ENCODE measurements at places on chromosomes 11 and 22.
A peak's percentile ranks its signal among the peaks of the same experiment; 100 is the strongest.

DNA sequence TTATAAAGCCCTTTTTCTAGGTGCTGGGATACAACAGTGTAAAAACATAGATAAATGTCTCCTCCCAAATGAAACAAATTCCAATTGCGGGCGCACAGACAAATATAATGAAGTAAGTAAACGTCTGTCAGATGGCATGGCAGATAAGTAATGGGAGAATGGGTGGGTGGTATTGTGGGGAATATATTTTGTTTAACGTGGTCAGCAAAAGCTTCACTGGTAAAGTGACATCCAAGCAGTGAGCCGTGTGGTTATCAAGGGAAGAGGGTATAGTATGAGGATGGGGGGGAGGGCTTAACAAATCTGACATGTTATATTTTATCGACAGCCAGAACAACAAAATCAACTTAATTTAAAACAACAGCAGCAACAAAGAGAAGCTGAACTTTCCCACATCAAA, 1.2 kb downstream of the SVIP start:
- DNase-seq = no peak

- DNase-seq = peak; percentile 7
These were observed 30.8 kb upstream of the EXPH5 start for GRCh38 chr11:108624196-108624925.

DNA sequence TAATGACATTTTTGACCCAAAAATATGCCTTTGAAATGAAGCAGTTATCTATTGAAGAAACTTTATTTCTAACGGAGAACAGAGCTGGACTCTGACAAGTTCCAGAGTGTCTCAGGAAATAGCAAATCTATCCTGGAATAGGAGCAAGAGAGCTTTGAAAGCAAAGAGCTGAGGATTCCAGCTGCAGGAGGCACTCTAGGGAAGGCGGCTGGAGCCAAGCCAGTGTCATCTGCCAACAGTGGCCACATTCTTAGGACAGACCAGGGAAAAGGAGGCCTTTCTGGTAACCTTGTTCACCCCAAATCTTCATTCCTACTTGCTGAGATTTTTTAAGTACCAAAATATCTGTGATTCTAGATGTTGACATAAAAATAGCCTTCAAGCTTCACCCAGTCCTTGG, 493.5 kb upstream of the B3GAT1 start:
- no peak for DNase-seq

GRCh38 chr11:102604875-102605274, 20.3 kb downstream of the MMP20 start:
- DNase-seq = no peak

GRCh38 chr11:20131788-20132666, 28.2 kb downstream of the DBX1 start:
- DNase-seq = peak; percentile 51

GRCh38 chr11:82969811-82970210, 68.3 kb downstream of the DDIAS start:
- DNase-seq = no peak

DNA sequence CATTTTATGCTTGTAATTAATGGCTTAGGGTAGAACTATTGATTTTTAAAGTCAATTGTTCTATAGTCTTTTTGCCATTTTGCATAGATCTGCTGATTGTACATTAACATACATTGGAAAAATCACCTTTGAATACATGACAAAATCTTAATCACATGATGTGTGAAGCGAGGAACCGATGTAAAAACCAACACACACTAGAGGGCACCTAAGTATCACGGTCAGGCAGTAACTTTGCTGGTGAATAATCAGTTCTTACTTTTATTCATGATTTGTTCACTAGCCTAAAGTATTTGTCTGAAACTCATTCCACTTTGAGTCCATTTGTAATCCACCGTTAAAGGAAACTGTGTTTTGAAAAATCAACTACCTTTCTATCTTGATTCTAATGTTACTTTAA, 28.2 kb downstream of the JHY start:
- DNase-seq = peak; percentile 7

DNA sequence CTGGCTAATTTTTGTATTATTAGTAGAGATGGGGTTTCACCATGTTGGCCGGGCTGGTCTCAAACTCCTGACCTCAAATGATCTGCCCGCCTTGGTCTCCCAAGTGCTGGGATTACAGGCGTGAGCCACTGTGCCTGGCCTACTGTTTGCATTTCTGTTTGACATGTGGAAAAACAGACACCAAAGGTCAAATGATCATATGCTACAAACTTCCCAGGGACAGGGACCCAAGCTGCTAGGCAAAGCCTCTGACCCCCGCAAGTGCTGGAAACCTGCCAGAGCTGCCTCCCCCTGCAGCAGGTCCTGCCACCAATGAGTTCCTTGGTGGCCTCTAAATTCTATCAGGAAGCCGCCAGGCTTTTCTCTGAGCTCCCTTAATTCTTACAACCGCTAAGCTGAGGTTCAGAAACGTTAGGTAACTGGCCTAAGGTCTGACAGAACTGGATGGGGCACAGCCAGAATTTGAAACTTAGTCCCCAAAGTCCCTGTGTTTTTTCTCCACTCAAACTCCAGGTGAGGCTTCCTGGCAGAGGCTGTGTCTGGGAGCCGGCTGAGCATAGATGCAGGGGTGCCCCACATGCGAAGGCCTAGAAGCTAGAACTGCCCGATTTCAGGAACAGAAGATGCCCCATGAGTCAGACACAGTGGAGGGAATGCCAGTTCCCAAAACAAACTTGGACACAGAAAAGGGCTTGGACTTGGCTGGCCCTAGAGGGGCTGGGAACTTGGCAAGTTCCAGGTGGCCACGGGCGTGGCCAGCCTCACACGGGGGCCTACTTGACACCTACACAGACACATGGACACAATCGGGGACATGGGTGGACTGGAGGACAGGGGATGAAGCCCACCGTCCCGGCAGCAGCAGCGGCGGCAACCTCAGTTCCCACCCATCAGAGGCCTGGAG, 7.4 kb downstream of the CSNK1E start:
- DNase-seq = no peak

DNA sequence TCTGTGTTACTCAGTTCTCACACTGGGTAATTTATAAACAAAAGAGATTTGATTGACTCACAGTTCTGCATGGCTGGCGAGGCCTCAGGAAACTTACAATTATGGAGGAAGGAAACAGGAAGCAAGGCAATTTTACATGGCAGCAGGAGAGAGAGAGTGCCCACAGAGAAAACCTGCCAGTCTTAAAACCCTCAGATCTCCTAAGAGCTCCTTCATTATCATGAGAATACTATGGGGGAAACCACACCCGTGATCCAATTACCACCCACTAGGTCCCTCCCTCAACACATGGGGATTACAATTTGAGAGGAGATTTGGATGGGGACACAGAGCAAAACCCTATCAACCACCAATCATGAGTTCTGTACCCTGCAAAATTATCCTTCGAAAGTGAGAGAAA, 1180.8 kb downstream of the JRKL start:
- DNase-seq = no peak

- no peak for DNase-seq
These were observed 7.4 kb upstream of the DGKZ start for GRCh38 chr11:46339816-46340215.

DNA sequence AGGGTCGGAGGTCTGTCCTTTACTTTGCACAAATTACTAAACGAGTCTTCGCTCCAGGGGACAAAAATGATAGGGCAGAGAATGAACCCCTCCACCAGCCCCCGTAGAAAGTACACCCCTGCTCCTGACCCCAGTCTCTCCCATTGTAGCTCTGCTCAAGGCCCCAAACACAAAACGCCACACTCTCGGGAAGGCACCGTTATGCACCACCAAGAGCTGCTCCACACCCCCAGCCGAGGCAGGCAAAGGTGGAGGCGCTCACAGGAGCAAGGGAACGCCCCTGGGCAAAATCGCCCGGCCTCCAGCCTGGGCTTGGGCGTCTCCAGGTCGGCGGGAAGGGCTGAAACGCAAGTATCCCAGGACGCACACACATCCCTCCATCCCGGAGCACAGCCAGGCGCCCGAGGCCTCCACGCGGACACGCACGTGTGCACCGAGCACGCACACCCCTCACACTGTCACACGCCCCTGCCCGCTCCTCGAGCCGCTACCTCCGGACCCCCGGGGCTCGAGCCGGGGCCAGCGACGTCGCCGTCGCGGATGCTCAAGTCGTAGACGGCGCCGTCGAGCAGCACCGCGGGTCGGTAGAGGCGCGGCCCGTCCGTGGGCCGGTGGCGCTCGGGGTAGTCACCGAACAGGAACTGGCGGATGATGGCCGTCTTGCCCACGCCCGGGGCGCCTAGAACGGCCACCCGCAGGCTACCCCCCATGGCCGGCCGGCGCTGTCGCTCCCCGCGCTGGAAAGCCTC, 786 bp downstream of the RASL10A start:
- DNase-seq = no peak

DNA sequence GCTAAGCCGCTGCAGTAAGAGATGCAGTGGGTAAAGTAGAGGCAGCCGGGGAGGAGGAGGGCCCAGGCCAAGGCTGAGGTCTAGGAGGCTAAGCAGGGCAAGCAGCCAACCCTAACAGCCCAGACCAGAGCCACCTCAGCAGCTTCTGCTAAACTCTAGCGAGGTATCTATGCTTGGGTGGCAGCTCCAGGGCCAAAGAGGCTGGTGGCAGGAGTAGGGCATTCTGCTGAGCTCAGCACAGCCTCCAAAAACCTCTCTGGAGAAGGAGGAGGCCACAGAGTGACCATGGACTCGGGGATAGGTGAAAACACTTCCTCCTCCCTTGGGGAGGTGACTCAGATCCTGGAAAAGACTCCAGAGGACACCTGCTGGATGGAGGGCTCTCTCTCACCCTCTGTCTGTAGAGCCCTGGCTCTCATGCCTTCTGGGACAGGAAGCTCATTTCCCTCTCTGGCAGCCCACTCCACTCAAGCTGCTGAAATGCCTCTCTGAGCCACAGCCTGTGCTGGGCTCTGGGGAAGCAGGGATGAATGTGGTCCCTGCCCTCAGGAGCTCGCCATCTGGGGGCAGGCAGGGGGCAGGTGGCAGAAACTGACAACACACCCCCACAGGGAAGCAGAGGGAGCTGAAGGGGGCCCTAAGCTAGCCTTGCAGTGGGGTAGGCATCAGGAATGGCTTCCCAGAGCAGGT, 16.5 kb upstream of the TPBGL start:
- no peak for DNase-seq

- no peak for DNase-seq
These were observed 34.1 kb downstream of the SNX19 start for GRCh38 chr11:130882138-130882551.

DNA sequence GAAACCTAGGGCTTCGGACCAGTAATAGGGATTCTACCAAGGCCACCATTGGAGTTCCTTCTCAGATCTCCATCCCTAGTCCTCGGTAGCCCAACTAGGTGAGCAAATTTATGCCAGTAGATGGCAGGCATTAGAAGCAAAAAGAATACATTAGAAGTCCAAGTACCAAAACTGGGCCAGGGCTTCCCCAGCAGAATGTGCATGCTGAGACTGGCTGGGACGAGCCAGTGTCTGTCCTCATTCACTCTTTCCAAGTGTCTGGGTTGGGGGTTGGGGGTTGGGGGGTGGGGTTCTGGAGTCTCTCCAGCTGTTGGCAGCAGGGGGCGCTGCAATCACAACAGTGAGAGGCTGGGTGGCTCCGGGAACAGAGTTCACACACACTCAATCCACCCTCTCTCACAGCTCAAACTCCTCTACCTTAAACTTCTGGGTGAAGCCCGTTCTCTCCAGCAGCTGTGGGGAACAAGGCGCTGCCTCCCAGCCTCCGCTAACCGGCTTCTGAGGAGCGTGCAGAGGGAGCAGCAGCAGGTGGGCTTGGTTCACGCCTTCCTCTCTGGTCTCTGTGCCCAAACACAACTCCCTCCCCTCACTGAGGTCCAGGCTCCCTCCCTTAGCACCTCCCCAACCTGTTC, 57.5 kb downstream of the BTG4 start:
- peak; percentile 12 for DNase-seq

GRCh38 chr11:120331301-120331996, 4.8 kb upstream of the ARHGEF12 start:
- DNase-seq = no peak

DNA sequence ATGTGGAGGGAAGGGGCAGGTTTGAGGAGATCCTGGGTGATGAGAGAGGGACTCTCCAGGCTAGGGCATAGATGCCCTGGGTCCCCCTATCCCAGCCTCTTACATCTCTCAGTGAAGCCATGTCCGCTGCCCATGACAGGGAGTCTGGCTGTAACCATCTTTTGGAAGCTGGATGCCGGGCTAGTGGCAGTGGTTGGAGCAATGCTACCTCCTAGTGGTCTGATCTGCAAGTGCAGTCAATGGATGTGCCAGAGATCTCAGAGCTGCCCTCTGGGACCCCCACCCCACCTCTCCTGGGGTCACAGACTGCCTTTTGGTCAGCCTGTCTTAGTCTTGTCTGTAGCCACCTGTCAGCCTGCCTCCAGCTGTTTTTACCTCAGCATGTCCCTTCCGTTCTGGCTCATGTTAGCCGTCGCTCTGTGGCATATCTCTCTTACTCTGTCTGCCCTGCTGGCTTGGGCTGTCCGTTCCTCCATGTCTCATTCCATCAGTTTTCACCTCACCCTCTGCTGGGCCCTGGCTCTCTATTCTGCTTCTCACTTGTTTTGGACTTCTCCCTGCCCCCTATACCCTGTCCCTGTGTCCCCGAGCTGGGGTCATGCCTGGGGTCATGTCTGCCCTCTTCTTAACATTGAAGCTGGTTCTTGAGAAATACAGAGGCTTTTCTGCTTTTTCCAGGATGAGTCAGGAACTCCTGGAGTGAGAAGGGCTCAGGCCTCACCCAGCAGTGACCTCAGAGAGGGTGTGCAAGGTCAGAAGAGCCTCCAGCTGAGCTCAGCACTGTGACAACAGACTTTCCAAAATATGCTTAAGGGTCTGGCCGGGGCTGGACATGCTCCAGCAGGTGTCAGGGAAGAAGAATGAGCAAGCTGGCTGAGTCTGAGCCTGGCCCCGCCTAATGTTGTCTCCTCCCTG, 52.0 kb upstream of the THY1 start:
- DNase-seq = peak; percentile 60

- DNase-seq = no peak
These were observed 3.7 kb upstream of the PGGHG start for GRCh38 chr11:285021-285893.

GRCh38 chr11:10735481-10736475, 15.3 kb upstream of the CTR9 start:
- DNase-seq = peak; percentile 86

- DNase-seq = no peak
These were observed 122.3 kb downstream of the MSANTD4 start for GRCh38 chr11:105899772-105900171.

DNA sequence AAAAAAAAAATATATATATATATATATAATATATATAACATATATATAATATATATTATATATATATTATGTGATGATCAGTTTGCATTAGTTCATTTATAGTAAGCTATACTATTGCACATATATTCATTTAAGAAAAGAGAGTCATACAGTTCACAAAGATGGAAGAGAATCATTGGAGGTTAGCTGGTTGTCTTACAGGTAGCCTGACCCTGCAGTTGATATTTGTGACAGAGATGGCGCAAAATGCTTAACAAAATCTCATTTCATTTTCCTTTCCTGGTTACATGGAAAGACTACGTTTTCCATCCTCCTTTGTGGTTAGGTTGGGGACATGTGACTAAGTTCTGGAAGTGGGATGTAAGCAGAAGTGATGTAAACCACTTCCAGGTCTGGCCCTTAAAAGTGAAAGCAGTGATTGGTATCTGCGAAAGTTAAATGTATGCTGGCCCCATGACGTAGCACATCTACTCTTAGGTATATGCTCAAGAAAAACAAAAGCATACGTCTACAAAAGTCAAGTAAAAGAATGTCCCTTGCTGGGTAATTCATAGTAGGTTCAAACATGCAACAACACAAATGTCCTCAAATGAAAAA, 7.2 kb upstream of the TMEM135 start:
- DNase-seq = peak; percentile 40

- DNase-seq = no peak
These were observed at the start of gene SLC5A1 for GRCh38 chr22:32042924-32043323. Gene SLC5A1, plus strand, starts transcription at chr22:32043261. Its CDS starts 21 bp downstream, at chr22:32043282.

- DNase-seq = no peak
These were observed 7.5 kb upstream of the HTR3A start for GRCh38 chr11:113967361-113967760.
